ENCODE measurements at places on chromosomes 5 and 9.
A peak's percentile ranks its signal among the peaks of the same experiment; 100 is the strongest.

- no peak for DNase-seq
Measured at GRCh38 chr5:100854591-100854990, 48.5 kb downstream of the ST8SIA4 start.

DNA sequence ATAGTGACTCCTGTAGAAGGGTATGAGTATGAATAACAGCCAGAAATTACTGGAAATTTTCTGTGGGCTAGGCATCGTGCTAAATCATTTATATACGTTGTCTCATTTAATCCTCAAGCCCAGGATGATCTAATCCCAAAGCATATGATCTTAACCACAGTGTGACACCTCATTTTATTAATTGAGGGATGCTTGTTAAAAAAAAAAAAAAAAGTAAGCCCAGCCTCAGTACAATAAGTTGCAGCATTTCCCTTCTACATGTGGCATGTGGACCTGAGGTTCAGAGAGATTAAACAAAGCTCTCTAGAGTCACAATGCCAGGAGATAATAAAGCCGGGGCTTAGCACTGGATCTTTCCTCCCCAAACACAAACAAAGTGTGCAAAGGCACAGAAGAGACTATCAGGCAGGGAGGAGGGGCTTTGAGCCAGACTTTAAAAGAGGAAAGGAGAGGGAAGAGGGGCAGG lies 49.5 kb downstream of the KLF4 start:
- DNase-seq: no peak

GRCh38 chr9:22228542-22228941 lies 218.1 kb upstream of the DMRTA1 start:
- DNase-seq: no peak

GRCh38 chr9:72473474-72474261 lies 47.7 kb upstream of the TMC1 start:
- no peak for DNase-seq

DNA sequence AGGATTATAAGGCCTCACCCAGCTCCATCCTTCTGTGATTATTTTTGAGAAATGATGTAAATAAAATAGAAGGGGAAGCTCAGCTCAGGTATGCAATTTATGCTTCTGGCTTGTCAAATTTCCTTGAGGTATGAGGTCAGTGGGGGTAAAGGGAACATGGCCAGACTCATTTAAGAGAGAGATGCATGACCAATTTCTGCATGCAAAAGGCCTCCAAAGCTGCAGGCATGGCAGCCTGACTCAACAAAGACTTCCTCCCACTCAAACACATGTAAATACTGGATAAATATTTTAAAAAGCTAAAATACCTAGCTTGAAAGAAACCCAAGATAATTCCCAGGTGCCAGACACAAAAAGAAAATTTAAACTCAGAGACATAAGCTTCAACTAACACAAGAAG lies 101.4 kb upstream of the SLC1A3 start:
- DNase-seq: no peak

DNA sequence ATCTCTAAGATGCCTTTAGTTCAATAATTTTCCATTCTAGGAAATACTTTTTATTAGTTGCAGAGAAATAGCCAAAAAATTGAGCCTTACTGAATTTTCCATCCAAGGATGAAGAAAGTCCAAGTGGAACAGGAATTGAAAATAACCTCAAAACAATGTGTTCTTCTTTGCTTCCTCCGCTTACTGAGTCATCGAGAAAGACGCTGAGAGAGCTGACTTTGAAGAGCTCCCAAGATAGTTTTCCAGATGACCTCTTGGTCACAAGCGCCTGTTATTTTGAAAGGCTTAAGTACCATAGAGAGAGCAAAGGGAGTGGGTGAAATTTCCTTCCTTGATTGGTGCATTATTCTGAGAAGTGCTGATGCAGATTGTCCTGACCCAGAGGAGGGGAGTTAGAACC lies 253.5 kb upstream of the ATP10B start:
- peak; percentile 56 for DNase-seq

DNA sequence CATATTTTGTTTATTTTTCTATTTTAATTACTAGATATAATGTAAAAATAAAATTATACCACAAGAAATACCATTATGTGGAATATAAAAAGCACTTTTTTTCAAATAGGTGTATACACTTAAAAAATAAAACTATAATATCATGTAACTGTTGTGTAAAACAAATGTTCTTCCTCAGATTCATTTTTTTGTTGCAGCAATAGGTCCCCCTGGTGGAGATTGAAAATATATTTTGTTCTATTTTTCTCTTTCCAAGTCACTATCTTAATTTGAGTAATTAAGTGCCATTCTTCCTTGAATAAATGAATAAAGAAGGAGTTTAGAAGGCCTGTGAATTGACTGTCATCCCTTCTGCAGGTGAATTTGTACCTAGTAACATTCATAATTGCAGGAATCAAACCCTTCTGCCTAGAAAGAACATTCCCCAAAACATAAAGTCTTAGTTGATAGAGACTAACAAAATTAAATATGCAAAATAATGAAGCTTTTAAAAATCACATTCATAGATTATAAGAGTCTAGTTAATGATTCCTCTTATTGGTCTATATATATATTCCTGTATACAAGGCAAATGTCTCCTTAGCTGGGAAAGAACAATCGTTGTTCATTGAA lies 23.4 kb downstream of the CETN3 start:
- DNase-seq: no peak

- no peak for DNase-seq
Measured at GRCh38 chr5:158212917-158213316, 354.0 kb upstream of the CLINT1 start.

DNA sequence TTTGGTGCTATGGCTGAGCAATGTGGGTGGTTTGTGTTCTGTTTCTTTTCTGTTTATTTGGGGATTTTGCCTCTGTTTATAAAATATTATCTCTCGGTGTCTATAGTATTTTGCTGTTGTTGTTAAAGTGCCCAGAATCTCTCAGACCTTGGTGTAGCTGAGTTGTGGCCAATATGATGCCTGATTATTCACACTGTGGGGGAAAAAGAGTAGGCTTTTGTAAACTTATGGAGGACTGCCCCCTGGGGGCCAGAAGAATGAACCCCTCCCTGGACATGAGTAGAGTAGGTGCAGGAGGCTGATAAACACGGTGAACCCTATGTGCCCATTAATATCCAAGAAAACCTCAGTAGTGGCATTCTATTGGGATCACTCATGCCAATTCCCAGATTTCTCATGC lies 49.0 kb upstream of the DPYSL3 start:
- peak; percentile 78 for DNase-seq

GRCh38 chr5:74918232-74918669 lies 52.1 kb upstream of the FAM169A start:
- DNase-seq: no peak

GRCh38 chr9:134476942-134477335 lies 150.7 kb downstream of the RXRA start:
- DNase-seq: no peak

DNA sequence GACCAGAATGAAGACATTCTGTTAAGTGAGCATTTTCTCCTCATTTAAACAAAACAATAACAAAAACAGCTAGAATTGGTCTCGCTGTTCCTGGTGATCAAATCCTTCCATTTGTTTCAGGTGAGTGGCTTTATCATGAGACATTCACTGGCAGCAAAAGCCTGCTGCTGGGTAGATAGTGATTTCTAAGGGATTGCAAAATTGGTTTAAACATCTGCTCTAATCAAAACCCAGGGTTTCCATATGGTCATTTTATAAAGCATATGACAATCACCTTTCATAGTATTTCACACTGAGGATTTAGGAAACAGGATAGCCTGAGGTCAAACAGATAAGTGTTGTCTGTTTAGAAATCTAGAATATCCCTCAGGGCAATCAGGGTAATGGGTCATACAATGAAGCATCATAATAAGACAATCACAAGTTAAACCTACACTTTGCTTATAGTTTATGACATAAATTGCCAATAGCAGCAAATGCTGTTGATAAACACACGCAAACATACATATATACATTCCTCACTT lies 769.6 kb upstream of the C9orf72 start:
- DNase-seq: no peak

DNA sequence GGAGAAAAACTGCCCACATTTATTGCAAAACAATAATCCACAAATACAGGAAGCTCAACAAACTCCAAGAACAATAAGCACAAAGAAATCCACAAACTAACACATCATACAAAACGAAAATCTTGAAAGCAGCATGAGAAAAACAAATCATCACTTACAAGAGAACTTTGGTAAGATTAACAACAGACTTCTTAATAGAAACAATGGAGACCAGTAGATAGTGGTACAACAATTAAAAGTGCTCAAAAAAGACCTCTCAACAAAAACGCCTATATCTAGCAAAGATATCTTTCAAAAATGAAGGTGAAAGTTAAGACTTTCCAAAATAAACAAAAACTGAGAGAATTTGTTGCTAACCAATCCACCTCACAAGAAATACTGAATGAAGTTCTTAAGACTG lies 38.4 kb downstream of the CDKL3 start:
- peak; percentile 4 for DNase-seq

Measured in AG08395 (cell line).